T-helper 1 cell (primary cell): ENCODE measurements at places on chromosomes 4 and X.

GRCh38 chrX:108025954-108026600 is 18.8 kb upstream of the VSIG1 start:
- DNase-seq: no peak

DNA sequence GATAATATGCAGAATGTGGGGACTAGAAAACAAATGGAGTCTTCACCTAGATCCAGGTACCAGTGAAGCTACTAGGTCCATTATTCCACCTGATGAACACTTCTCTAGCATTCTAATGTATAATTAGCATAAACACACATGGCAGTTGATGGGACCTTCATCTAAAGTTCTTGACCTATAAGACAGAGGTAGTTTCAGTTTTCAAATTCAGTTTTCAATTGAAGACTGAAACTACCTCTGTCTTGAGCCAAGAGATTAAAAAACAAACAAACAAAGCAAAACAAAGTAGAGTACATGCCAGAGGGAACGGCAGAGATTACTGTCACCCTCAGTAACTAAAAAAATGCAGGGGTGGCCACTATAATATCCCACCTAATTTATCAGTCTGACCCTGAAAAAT is 199.9 kb upstream of the NEIL3 start:
- no peak for DNase-seq

- no peak for DNase-seq
These were observed 100.0 kb downstream of the LARP1B start for GRCh38 chr4:128161138-128161537.

- no peak for DNase-seq
These were observed 2.9 kb downstream of the IL9R start for GRCh38 chrX:156000361-156000926.

- DNase-seq: peak; percentile 71
These were observed at the start of gene MTMR8 for GRCh38 chrX:64394874-64395567. Gene MTMR8 (minus strand): TSS chrX:64395452. CDS start chrX:64395363, 89 bp downstream.

- no peak for DNase-seq
These were observed 51.9 kb downstream of the ARX start for GRCh38 chrX:24963823-24964222.

DNA sequence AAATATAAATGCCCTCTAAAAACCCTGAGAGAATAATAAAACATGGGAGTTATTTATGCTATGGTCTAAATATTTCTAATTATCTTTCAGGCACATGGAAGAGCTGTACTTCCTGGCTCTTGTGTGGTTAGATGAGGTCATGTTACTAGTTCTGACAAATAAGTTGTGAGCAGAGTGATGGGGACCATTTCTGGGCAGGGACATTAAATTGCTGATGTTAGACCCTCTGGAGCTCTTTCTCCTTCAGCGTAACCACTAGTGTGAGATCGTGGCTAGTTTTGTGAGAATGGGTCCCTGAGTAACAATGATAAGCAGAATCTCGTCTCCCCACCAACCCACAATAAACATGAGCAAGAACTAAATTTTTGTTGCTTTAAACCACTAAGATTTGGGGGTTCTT is 108.0 kb downstream of the MAML3 start:
- DNase-seq: no peak

- no peak for DNase-seq
These were observed 578.0 kb downstream of the SPRY1 start for GRCh38 chr4:123974386-123975149.

- DNase-seq: no peak
These were observed 36.2 kb downstream of the CT47B1 start for GRCh38 chrX:120839491-120839890.
